Activated T-helper 1 cell treated with anti-CD3 and anti-CD28 coated beads, Interleukin-2, amount 50 U/mL, for 16 hours (primary cell): ENCODE measurements at places on chromosomes 7 and 10.

GRCh38 chr10:119595676-119596515 is 868 bp downstream of the TIAL1 start:
- peak; percentile 51 for DNase-seq

- no peak for DNase-seq
Observed at GRCh38 chr10:79022565-79023230, 46.1 kb upstream of the ZMIZ1 start.

DNA sequence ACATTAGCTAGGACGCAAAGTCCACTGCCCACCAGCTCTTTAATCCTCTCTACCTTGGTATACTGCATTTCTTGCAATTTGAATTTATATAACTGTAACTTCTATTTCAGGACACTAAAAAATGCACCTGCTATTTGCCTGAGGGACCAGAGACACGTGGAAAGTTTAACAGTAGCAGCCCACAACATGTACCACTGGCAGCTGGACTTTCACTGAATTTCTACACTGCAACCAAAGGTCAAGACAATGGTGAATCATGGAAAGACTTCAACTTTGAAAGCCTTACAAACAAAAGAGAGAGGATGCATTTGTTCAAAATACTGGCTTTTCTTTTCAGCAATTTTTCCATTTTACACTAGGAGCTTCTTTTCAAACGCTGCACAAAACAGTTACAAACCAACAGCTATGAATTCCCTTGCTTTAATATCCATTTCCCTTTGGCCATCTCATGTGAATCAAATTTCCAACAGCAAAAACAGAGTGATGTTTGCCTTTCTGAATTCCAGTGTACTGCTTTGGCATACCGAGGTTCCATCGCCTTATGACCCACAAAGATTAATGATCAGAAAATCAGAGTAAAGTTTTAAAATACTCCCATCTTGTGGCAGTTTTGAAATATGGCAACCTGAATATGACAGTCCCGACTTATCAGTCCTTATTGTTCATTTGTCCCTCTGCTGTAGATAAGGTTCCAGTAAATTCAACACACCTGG is 29.9 kb upstream of the HNRNPH3 start:
- DNase-seq: no peak

- DNase-seq: no peak
Observed at GRCh38 chr7:93036149-93036640, 81.6 kb downstream of the SAMD9 start.

GRCh38 chr7:156236936-156237599 is 403.5 kb upstream of the RNF32 start:
- DNase-seq: no peak

DNA sequence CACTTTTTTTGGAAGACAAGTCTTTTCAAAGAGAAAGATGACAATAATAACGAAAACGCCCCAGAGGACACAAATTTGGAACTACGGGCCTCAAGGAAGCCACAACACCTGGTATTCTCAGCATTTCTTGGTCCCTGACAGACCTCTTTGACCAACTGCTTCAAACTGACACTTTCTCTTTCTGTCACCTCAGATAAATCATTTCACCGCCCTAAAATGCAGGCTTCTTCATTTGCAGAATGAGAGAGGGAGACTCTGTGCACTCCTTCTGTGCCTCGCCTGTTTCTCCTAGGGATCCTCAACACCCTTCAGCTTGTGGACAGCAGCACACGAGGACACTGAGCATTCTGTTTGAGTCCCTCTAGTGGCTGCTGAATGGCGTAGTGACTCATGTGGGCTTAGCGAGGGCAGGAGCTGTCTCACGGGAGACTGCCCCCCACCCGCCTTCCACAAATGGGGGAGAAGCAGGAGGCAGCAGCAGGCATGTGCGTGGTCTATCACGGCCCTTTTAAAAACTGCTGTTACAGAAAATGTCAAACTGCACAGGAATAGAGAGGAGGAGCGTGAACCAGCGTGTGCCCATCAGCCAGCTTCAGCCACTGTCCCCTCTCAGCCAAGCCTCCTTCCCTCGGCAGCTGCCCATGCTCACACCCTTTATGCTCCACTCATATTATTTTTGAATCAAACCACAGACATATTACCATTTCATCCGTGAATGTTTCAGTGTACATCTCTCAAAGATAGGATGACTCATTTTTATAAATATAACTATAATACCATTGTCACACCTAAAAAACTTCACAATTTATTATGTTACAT is 41.4 kb downstream of the GSDME start:
- no peak for DNase-seq

- DNase-seq: no peak
Observed at GRCh38 chr7:132221356-132221755, 354.9 kb downstream of the PLXNA4 start.

DNA sequence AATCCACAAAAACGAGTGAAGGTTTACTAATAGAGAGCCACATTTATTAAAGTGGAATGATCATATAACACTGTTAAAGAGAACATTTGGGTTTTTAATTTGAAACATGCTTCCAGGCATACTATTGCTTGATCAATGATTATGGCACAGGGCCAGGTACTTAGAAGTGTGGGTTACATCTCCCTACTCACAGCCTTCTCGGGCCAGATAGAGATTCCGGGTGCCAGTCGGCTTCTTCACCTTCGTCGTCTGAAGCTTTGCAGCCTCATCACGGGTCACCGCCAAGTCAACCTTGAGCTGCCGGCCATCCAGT is 19.4 kb downstream of the RBM28 start:
- no peak for DNase-seq

DNA sequence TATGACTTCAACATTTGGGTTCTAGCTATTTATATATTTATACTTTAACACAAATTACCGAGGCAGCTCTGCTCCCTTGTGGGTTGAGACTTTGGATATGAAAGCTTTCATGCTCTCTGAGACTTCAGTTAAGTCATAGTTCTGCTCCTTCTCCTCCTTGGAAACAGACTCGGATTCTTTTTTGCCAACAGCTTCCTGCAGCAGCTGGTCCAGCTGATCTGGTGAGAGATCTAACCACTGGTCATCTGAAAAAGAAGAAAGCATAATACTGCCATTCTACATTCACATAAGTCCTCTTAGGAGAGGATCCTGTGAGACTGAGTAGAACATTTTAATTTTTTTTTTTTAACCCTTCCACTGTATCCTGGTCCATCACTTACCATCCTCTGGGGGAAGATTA is 28.6 kb downstream of the ECD start:
- no peak for DNase-seq

GRCh38 chr10:96512524-96513304 is 1.0 kb downstream of the TLL2 start:
- no peak for DNase-seq

DNA sequence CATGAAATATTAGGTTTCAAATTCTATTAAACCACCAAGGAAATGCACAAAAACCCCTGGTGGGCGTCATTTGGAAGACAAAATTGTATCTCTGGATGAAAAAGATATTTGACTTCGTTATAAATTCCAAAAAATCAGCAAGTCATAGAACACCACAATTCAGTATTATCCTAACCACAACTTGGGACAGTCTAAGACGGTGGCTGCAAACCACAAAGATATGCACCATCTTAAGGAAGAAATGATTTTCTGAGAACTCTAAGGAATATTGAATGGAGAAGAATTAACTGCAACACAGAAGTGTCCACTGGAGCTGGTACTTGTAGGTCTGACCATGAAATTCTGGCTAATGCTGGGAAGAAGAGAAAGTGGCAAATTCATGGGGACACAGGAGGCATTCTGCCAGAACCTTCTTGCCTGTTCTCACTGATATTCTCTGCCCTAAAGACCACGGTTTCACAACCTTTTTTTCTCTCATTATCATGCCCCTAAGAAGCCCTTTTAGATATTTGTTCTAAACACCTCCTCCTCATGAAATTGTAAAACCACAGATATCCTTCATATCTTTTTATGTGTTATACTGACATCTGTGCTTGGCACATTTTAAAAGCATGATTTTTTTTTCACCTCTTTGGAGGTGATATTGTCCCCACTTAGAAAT is 92.9 kb downstream of the SFMBT2 start:
- no peak for DNase-seq

DNA sequence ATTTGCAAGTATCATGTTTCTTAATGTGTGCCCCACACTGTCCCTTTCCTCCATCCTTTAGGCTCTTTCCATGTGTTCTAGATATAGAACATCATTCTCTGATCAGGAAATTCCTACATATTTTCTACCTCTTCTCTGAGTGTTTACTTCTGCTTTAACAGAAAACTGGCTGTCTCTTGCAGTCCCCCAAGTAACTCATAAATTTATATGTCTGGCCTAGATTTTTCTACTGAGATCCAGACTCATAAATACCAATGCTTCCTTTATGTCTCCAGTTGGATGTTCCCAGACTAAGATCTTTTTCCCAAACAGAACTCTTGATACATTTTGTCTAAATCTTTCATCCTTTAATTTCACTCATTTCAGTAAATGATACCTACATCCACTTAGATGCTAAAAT is 181.8 kb downstream of the CDK14 start:
- DNase-seq: no peak

GRCh38 chr7:72098807-72099580 is 313.1 kb downstream of the CALN1 start:
- no peak for DNase-seq
